Hematopoietic multipotent progenitor cell treated with erythropoietin and hydrocortisone succinate and interleukin-3 and kit ligand, for 4 days (in vitro differentiated cells): ENCODE measurements at places on chromosomes 12 and 14.

GRCh38 chr12:96177013-96177412 is 17.2 kb upstream of the ELK3 start:
- DNase-seq = peak; percentile 72

DNA sequence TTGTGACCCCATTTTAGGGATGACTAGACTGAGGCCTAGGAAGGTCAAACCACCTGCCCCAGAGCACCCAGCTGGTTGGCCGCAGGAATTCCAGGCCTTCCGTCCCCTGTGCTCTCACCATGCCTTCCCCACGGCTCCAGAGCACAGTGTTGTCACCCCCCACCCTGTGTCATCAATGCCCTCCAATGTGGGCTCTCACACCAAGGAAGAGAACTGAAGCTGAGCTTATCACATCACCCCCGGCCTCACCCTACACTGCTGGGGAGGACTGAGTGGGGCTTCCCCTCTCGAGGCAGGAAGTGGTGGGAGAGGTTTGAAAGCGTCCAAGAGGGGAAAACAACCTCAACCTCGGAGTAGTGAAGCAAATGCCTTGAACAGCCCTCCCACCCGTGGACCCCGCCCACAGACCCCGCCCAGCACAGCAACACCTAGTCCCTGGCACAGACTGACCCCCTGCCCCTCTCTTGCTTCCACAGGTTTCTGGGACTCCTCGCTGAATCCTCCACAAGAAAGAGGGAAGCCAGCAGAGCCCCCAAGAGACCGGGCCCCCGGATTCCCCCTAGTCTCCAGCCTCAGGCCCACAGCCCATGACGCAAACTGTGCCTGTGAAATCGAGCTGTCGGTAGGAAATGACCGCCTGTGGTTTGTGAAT is 97.2 kb downstream of the LGMN start:
- peak; percentile 95 for DNase-seq

DNA sequence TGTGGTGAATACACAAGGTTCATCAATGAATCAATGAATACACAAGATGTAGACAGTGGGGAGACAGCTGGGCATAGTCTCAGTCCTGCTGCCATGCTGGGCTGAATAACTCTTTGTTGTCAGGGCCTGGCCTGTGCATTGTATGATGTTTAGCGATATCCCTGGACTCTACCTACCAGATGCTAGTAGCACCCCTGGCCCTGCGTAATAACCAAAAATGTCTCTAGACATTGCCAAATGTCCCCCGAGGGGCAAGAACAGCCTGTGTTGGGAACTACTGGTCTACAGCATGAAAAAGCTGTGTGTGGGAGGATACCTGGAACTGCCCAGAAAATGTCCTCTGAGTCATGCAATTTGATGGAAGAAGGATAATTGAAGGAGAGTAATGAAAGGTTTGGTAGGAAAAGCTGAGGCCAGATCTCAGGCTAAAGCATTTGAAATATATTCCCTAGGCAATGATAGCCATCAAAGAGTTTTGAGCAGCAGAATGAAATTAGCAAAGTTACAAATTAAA is 128.2 kb downstream of the TMEM30B start:
- no peak for DNase-seq

GRCh38 chr14:68359022-68359836 is 433.6 kb downstream of the ZFP36L1 start:
- no peak for DNase-seq

DNA sequence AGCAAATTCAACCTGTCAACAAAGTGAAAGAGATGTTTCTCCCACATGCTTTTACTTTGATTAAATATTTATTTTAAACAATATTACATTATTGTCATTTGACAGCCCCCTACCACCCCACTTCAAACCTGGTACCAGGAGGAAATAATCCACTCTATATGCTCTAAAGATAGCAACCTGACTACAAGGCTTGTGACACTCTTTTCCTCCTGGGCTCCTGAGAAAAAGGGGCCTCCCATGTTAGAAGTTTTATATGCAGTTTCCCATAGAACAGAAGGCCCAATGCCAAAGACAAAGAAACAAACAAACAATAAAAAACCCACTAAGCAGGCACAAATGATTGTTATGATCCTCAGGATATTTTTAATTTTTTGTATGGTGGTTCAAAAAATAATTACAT is 73.6 kb downstream of the RPS29 start:
- no peak for DNase-seq

- no peak for DNase-seq
These were observed 319.9 kb downstream of the KCNC2 start for GRCh38 chr12:74889563-74890236.

- peak; percentile 69 for DNase-seq
These were observed 291.0 kb downstream of the FUT8 start for GRCh38 chr14:65703521-65703920.

DNA sequence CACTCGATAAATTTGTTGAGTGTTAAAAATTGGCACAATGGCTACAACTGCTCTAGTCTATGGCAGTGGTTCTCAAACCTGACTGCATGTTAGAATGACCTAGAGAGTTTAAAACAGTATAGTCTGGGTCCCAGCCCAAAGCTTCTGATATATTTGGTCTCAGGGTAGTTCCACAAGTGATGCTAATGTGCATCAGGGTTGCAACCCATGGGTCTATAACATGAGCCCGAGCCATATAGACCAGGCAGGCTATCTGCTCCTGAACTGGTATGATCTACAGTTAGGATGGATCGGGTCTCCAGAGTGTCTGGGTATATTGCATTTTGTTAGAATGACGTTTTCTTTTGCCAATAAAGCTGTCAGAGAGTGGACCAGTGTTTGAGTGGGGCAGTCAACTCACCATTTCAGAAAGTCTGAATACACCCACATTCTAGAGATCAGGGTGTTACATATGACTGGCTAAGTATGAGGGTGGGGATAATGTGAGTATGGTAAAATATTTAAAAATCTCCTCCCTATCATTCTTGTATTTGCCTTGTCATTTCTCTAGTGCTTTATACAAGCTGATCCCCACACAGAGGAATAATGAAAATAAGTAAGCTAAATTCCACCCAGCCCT is 80.9 kb downstream of the FRMD6 start:
- DNase-seq = no peak

- DNase-seq = no peak
These were observed 16.5 kb downstream of the MORN3 start for GRCh38 chr12:121652767-121653497.

DNA sequence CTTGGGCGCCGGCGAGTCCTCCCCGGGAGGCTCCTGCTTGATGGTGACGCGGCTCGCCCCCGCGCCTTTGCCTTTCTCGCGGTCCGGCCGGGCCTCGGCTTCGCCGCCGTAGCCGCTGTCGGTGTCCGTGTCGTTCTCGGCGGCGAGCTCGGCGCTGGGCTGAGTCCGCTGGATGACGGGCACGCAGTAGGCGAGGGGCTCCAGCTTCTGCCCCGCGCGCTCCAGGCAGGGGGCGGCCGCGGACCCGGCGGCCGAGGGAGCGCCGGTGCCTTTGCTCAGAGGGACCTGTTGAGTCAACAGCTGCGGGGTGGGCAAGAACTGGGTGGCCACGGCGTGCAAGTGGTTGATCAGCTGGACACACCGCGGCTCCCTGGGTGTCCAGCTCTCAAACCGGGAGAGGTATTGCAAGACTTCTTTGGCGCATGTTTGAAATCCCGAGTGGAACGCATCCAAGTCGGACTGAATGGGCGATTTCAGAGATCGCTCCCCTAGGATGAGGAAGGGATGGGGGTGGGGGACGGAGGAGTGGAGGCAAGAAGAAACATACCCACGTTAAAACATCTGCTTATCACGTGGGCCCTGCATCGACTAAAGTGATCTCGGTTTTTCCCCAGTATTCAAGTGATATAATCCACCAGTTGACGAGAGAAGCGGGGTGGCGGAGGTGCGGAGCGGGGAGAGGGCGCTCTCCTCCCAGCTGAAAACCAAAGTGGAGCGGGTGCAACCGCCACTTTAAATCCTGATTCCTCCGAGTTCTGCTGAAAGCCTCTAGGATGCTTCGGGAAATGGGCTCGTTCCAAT is 2.0 kb downstream of the BHLHE41 start:
- DNase-seq = peak; percentile 54

- no peak for DNase-seq
These were observed 265.5 kb upstream of the PRKD1 start for GRCh38 chr14:30193101-30193500.

DNA sequence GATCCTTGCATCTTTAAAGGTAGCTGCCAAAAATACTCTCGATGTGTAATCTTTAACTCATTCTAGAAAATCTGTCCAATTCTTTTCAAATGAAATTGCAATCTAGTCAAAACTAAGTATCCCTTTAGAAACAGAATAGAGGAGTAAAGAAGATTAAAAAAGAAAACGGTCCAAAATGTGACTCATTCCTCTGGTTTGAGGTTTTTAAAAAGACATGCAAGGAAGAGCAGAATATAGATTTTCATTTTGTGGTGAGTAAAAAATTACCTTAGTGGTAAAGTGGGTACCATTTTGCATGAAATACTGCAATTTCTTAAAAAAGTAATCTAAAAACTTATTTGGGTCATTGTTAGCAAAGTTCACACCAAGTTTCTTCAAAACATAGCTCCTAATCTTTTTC is 108.4 kb downstream of the BRMS1L start:
- no peak for DNase-seq

GRCh38 chr14:64681796-64682710 is 22.2 kb upstream of the PLEKHG3 start:
- DNase-seq = no peak

- no peak for DNase-seq
These were observed 88.8 kb downstream of the NAV3 start for GRCh38 chr12:77919450-77919849.

DNA sequence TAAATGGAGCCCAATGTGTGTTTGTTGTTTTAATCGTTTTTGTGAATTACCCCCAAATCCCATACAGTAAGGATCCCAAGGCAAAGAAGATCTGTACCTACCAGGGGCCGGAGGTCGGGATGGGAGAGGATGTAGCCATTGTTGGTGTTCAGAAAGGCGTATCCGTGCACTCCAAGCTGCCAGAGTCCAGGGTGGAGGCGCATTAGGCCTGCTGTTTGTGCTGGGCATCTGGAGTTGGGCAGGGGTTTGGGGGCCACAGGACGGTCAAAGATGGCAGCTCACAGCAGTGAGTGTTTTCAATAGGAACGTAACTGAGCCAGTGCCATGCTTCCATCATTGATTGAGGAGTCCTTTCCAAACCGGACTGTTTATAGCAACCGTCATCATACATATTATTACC is 40.2 kb downstream of the CACNA2D4 start:
- no peak for DNase-seq

- peak; percentile 84 for DNase-seq
These were observed 34.5 kb upstream of the VRK1 start for GRCh38 chr14:96762650-96763049.

- DNase-seq = peak; percentile 27
These were observed 9.8 kb upstream of the IQSEC3 start for GRCh38 chr12:56683-57346.

DNA sequence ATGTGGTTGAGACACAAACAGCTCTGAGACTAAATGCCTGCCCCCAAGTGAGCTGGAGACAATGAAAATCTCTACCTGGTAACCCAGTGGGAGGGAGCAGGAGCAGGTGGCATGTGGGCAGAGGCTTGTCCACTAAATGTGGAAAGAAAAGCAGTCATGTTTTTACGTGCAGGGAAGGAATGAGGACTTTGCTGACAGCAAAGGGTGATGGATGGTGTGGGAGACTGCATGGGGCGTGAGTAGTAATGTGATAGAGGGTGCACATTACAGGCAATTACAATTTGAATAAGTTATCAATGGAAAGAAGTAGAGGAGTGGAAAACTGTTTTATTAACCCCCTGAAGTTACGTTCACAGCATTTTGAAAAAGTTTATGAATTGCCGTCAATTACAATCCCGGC is 176.6 kb downstream of the NRXN3 start:
- no peak for DNase-seq

DNA sequence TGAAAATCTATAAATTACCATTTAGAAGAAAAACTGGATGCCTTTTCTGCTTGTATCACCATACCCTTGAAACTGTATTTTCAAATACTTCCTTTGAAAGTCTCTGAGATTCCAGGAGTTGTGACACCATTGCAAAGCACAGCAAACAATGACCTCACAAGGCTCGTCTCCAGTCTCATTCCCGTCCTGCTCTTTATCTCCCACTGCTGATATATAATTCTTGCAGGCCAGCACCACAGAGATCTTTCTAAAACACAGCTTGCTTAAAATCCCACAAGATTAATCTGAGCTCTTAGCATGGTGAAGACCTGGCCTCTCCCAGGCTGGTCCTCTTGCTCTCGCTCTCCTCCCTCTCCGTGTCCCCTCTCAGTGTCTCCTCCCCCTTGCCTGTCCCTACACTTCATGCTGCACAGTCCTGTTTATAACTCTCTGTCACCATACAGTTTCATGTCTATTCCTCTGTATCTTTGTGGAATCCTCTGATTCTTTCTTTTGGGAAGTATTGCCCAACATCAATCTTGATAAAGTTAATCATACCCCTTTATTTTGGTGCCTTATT is 51.8 kb downstream of the ZFYVE21 start:
- no peak for DNase-seq

GRCh38 chr14:50489851-50490250 is 42.5 kb downstream of the MAP4K5 start:
- DNase-seq = peak; percentile 5

GRCh38 chr14:23608454-23608853 is 27.7 kb upstream of the DHRS2 start:
- no peak for DNase-seq

GRCh38 chr14:98959958-98960616 is 311.9 kb downstream of the BCL11B start:
- DNase-seq = no peak

GRCh38 chr12:106267535-106267934 is 19.7 kb upstream of the CKAP4 start:
- DNase-seq = peak; percentile 86

DNA sequence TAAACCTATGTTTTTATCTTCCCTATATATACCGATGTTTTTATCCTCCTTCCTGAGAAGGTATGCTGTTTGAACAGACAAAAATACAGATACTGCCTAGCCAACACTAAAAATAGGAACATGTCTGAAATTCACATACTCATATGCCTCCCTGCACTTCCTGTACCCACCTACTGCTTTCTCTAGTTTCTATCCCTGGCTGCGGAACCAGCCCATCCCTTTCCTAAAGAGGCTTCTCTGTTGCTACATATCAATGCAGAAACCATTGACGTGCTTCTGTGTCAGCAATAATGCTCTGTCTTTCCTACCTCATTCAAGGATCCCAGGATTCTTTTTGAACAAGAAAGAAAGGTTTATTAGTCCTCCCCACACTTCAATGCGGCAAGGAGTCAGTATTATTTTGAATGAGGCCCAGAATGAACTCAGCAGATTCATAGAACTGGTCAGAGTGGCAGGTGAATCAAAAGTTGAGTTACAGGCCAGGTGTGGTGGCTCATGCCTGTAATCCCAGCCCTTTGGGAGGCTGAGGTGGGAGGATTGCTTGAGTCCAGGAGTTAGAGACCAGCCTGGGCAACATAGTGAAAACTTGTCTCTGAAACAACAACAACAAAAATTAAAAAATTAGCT is 67.8 kb upstream of the NAP1L1 start:
- DNase-seq = peak; percentile 29

GRCh38 chr14:59308673-59309072 is 120.2 kb downstream of the DAAM1 start:
- peak; percentile 46 for DNase-seq
